ENCODE measurements at places on chromosomes 1 and 21.

GRCh38 chr1:89547563-89548116 is 23.0 kb downstream of the LRRC8B start:
- DNase-seq: no peak

DNA sequence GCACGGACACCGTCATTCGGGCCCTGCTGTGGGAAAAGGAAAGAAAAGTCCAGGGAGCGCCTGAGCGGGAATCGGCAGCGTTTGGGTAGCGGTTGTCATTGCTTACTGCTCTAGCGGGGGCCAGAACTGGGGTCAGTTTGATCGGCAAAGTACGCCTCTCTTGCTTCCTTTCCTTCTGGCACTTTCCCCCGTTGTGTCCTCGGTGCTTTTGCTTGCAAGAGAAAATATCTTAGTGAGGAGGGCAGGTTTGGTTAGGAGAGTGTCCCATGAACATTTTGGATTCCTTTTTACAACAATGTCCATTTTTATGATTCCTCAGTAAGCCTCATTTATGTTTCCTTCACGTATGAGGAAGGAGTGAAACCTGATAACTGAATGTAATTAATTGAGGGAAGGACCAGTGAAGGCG is 670 bp downstream of the ST3GAL3 start:
- DNase-seq: no peak

GRCh38 chr1:182293119-182293589 is 98.4 kb downstream of the GLUL start:
- DNase-seq: no peak

GRCh38 chr1:151534662-151535278 is 5.3 kb upstream of the TUFT1 start:
- DNase-seq: no peak

- DNase-seq: no peak
Measured at GRCh38 chr1:228321895-228322294, 84.7 kb downstream of the TRIM11 start.
